ENCODE measurements at places on chromosomes 5 and 9.

DNA sequence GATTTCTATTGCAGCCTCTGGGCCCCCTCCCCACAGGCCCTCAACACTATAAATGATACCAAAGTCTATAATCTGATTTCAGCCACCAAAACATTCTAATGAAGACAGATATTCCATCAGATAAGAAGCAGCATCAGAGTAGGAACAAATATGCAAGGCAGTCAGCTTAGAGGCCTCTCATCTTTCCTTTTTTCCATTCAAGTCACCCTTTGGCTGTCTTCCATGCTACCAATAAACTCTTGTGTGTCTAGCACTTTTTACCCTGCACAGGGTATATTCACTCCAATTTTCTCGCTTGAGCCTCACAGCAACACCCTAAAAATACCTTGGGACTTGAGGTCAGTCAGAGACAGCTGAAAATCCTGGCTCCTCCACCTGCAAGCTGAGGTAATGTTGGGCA lies 193.7 kb downstream of the BRINP1 start:
- no peak for DNase-seq

DNA sequence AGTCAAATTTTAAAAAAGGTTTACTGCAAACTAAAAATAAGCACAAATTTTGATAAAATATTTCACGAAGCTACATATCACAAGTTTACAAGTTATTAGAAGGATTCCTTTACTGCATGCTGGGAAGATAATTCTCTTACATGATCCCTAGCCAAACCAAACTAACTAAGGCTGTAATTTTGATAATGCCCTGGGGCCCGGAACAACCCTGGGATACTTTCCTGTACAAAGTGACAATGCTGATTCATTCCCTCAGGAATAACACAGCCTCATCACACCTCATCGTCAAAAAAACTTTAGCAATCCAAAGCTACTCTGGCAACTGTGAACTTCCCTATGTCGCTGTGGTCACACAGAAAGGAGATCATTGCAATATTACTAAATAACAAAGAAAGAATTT lies 402.9 kb downstream of the RAB3C start:
- DNase-seq, result no peak

- DNase-seq, result no peak
Observed at GRCh38 chr9:110777196-110777875, 108.7 kb downstream of the MUSK start.

DNA sequence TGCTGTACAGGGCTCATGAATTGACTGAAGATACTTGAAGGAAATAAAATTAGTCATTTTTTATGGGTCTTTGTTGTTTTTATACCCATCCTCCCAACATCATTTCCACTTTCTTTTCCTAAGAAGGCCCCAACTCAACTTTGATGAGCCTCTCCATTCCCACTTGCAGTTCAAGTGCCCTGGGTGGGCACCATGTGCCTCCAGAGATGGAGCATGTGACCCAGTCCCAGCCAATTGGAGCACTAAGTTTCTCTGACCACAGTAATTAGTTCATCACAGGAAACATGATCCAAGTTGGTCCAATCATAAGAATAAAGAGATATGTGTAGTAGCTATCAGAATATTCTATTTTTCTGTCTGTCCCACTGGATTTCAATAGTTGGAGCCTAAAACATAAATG lies 46.9 kb downstream of the HTR4 start:
- no peak for DNase-seq

DNA sequence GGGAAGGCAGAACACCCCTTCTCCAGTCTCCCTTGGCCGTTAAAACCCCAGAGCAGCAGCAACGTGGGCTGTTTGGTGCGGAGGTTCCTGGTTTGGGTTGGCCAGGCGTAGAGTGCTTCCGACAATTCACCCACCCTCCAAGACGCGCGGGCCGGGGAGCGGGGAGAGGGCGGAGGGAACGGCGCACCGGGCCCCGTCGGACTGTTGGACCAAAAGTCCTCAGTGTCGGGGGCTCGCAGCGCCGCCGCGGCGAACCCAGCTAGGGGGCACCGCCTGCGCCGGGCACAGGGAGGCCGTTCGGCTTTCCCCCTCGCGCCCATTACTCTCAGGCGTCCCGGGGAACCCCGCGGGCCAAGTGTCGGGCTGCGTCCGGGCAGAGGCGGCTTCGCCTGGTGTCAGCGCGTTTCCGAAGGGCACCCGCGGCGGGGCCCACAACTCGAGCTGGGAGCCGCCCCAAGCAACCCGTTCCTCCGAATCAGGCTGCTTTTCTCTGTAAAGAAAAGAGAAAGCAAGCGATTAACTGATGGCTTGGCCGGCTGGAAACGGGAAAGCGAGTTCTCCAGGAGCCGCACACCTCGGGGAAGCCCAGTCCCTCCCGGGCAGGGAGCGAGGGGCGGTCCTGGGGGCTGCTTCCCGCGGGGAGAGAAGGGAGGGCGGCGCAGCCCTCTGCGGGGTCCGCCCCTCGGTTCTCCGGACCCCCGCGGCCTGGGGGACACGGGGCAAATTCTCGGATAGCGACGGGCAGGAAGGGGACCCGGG lies 145.5 kb downstream of the ERCC6L2 start:
- DNase-seq, result no peak

DNA sequence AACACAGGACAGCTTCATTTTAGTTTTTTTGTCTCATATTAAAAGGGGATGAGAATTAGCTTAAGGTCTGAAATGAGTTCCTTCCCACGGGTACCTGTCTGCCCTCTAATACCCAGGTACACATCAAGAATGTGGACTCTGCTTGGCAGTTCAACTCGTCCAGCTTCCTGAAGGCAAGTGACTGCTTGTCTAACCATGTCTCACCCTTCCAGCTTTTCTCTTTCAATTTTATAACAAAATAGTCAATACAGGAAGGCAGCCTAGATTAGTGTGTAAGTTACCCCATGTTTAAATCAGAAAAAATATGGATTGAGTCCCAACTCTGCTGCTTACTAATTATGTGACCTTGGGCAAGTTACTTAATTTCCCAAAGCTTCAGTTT lies 50.5 kb upstream of the C5orf46 start:
- no peak for DNase-seq

DNA sequence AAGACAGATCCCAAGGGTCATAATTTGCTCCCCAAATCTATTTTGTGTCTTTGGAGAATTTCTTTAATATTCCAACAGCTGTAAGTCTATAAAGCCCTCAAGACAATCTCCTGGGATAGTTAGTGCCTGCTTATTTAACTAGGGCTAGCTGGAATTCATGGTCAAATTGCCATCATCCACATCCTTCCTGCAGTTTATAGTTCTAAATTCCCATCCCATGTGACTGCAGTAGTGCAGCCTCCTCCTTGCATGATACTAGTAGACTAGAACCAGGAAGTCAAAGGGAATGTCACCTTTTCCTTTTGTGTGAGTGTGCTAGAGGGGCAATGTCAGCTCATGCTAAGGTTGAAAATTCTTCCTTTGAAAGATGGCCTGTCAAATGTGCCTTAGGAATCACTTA lies 214.8 kb upstream of the PIK3R1 start:
- DNase-seq, result no peak

- DNase-seq, result no peak
Observed at GRCh38 chr5:7794311-7794710, 56.6 kb downstream of the CFAP90 start.

Data from brain pericyte (primary cell).